Cortex of kidney (tissue), 1 donor: ENCODE measurements at places on chromosomes 16 and 17.

GRCh38 chr16:83579027-83579426 is 228.8 kb upstream of the HSBP1 start:
- no peak for DNase-seq

GRCh38 chr17:59812139-59812538 is 80.6 kb downstream of the TUBD1 start:
- DNase-seq, result no peak

DNA sequence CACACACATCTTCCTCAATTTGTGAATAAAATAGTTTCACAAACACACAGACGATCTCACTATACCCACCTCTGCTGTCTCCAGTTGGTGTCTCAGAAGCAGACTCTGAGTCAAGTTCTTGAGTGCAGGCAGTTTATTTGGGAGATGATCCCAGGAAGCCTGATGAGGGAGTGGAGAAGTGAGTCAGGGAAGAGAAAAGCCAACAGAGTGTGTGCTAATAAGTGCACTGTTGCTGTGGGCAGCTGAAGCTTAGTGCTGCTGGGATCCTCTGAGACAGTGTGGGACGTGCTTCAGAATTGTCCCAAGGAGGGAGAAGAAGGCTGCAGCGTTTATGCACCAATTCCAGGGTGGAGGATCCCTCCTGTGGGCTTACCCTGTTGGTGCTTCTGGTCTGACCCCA is 423.2 kb upstream of the C16orf82 start:
- no peak for DNase-seq

- no peak for DNase-seq
These were observed 268.1 kb upstream of the TBX2 start for GRCh38 chr17:61131585-61131984.
